ENCODE measurements at places on chromosomes 3 and 15.
A peak's percentile ranks its signal among the peaks of the same experiment; 100 is the strongest.

- no peak for DNase-seq
Measured at GRCh38 chr15:25600751-25601150, 161.9 kb upstream of the UBE3A start.

DNA sequence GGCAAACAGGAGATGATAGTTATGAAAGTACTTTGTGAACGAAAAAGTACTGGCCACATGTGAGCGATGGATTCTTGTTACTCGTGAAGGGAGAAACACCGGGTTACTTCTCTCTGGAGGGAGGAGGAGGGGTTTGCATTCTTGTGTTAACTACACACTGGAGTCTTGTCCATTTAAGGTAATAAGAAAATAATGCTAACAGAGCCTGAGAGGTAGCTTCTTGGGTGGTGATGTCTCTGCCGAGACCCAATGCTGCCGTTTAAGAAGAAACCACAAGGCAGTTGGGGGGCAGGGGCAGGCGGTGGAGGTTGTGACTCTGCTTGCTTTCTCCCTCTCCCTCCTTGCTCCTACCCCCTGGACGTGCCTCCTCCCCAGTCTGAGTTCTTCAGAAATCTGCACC, 100.9 kb upstream of the ROPN1 start:
- no peak for DNase-seq

DNA sequence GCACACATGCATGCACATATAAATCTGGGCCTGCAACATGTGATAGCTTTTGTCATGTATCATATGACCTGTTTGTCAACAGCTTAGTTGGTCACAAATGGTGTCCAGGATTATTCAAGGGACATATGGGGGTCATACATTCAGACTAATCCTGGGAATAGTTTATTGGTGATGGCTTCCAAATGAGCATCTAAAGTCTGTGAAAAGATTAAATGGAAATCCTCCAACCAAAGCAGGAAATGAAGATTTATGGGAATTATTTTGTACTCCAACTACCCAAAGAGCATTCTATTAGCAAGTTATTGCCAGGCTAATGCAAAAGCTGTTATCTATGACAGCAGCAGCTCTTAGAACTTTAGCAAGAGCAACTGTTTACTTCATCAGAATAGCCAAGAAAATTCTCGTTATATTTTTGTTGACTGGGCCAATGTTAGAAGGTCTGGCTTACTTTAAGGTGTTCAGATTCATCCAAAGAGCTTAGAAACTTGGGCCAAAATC, 7.1 kb downstream of the FSTL1 start:
- no peak for DNase-seq

DNA sequence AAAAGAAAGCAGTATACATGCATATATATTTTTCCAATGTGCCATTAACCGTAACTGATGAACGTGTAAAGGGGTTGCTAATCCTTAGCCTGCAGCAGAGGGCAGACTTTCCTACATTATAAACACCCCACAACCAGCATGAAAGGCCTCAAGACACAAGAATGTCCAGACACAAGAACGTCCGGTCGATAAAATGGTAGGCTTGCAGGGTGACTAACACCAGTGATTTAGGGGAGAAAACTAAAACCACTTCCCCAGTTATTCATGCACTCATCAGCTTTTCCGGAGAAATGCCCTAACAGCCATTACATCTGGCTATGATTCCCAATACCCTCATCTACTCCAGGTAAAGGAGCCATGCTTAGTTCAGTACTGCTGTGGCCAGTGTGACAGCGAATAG, 57.4 kb downstream of the LRTM1 start:
- no peak for DNase-seq

- peak; percentile 77 for DNase-seq
Measured at GRCh38 chr3:125141596-125142419, 70.7 kb downstream of the SLC12A8 start.

- DNase-seq, result no peak
Measured at GRCh38 chr3:87363721-87364120, 87.3 kb upstream of the POU1F1 start.

- DNase-seq, result no peak
Measured at GRCh38 chr3:23612296-23612891, 193.4 kb upstream of the UBE2E1 start.
